Testis (tissue), 5 donors: ENCODE measurements at places on chromosomes 6 and 20. TPM values are rescaled to one million over a fixed set of nuclear protein-coding genes. Genes with fewer than 3 reads are reported as not detected.

Gene RBPJL
- total RNA-seq, result 0.43 TPM

DNA sequence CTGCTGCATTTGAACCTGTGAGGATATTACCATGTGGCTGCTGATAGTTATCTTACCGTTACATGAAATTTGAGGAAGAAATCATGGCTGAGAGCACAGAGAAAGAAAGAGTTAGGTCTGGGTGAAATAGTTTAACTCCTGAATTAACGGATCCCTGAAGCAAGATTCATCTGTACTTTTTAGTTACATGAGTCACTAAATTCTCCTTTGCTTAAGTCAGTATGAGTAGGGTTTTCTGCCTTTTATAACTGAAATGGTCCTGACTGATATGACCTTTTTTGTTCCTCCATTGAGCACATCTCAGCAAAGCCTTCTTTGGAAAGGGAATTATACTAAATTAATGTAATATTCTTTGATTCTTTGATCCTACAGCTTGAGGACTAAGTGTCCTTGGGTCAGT is 333.3 kb upstream of the ZFP64 start:
- H3K36me3 ChIP-seq, result no peaks in the 10 kb centered on the region
- no peak for DNase-seq
- H3K27ac ChIP-seq, result no peak overlapping the region
- no peaks in the 10 kb centered on the region for H3K4me1 ChIP-seq
- no peak overlapping the region for H3K4me3 ChIP-seq

- no peak for DNase-seq
- no peaks in the 10 kb centered on the region for H3K36me3 ChIP-seq
- no peak overlapping the region for H3K27ac ChIP-seq
- H3K4me1 ChIP-seq, result no peaks in the 10 kb centered on the region
Observed at GRCh38 chr6:3319610-3320200, 61.0 kb downstream of the PSMG4 start.

Gene NRSN1
- total RNA-seq, result 0.37 TPM

GRCh38 chr6:18101271-18101670 is 21.2 kb downstream of the NHLRC1 start:
- H3K4me1 ChIP-seq, result no peaks in the 10 kb centered on the region
- H3K27ac ChIP-seq, result no peak overlapping the region
- H3K27me3 ChIP-seq, result no peaks in the 10 kb centered on the region

Gene RAET1L
- total RNA-seq, result not detected

GRCh38 chr20:6767536-6768227 is at the start of gene BMP2:
TSS of gene BMP2 (plus strand) at chr20:6767686. CDS start at chr20:6770127, 2,441 bp downstream.
- peak; percentile 37 for DNase-seq
- H3K4me1 ChIP-seq, result peaks cover 6% of the 10 kb centered on the region
- H3K4me3 ChIP-seq, result peak within 1 kb of the TSS; percentile 69
- no peaks in the 10 kb centered on the region for H3K27me3 ChIP-seq

DNA sequence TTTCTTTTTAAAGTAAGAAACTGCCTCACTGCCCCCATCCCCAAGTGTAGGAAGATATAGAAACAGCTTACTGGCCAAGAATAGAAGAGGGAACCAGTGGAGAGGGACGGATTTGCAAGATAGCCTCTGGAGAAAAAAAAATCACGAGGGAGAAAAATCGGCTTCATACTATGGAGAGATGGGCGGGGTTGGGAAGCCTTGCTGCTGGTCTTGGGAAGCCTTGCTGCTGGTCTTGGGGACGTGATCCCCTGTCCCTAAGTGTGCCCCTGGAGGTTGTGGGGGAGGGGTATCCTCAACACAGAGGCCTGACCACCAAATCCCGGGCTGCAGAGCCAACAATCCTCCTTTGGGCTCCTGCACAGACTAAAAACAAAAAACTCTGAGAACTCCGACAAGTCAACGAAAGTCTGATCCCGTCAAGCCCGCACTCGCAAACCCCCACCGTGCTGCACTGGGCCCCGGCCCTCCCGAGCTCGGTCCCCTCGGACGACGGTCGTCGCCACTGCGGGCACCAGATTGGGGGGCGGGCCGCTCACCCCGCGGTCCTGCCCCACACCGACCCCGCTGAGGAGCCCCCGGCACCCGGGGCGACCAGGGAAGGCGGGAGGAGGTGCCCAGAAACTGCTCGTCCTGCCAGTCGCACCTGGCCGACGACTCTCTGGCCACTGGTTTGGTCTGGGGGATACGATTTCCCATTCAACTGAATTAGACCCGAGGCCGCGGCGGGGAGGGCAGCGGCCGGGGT is 750 bp downstream of the MAP7 start:
- H3K36me3 ChIP-seq, result no peaks in the 10 kb centered on the region
- no peaks in the 10 kb centered on the region for H3K27me3 ChIP-seq
- H3K27ac ChIP-seq, result peak overlapping the region; percentile 79
- H3K4me1 ChIP-seq, result peaks cover 13% of the 10 kb centered on the region
- DNase-seq, result peak; percentile 70

DNA sequence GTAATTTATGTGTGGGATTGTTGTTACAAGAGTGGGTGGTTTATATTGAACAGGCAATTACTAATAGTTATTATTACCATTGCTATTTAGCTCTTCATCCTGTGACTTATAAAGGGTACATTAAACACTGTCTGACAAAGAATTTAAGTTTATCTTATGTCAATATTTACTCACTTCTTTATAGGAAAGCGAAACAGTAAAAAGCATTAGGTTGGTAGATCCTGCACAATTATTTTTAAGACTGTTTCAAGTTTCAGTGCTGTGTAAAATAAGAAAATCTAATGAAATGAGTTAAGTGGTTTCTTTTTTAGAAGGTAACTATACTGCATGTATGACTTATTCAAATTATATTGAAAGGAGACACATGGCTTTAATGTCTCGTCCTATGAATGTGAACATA is 135.8 kb upstream of the MAP3K7 start:
- DNase-seq, result no peak
- H3K4me1 ChIP-seq, result no peaks in the 10 kb centered on the region
- H3K27me3 ChIP-seq, result no peaks in the 10 kb centered on the region
- H3K4me3 ChIP-seq, result no peak overlapping the region

Gene RIPOR3
- 26.9 TPM for total RNA-seq

Gene SLC35F1
- total RNA-seq, result 1.6 TPM

DNA sequence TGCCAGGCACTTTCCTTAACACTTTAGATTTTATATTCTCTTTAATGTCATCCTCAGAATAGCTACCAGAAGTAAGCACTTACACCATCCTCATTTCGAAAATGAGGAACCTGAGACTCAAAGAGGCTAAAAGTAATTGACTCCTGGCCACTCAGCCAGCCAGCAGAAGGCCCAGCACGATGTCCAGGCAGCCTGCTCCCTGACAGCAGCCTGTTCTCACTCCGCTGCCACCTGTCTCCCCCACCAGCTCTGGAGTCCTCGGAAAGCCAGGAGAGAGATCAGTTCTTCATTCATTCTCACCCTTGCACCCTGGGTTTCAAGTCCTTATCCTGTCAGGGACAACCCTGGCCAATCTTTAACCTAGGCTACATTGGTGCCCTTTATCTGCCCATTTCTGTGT is 174.0 kb downstream of the SASH1 start:
- no peak overlapping the region for H3K27ac ChIP-seq
- H3K4me1 ChIP-seq, result peaks cover 8% of the 10 kb centered on the region
- H3K27me3 ChIP-seq, result no peaks in the 10 kb centered on the region
- H3K36me3 ChIP-seq, result no peaks in the 10 kb centered on the region
- no peak overlapping the region for H3K4me3 ChIP-seq

Gene PLN
- 5.0 TPM for total RNA-seq
